ENCODE measurements at places on chromosomes 2 and 18.
A peak's percentile ranks its signal among the peaks of the same experiment; 100 is the strongest.

GRCh38 chr2:75728614-75729419 is 18.1 kb upstream of the GCFC2 start:
- no peak for DNase-seq

GRCh38 chr2:179636100-179636980 is 225.1 kb downstream of the ZNF385B start:
- DNase-seq = no peak

- no peak for DNase-seq
Observed at GRCh38 chr2:225495706-225496105, 96.2 kb downstream of the NYAP2 start.

- DNase-seq = no peak
Observed at GRCh38 chr2:240170883-240171282, 30.4 kb upstream of the OTOS start.

GRCh38 chr2:163347982-163348856 is 387.6 kb downstream of the FIGN start:
- no peak for DNase-seq

DNA sequence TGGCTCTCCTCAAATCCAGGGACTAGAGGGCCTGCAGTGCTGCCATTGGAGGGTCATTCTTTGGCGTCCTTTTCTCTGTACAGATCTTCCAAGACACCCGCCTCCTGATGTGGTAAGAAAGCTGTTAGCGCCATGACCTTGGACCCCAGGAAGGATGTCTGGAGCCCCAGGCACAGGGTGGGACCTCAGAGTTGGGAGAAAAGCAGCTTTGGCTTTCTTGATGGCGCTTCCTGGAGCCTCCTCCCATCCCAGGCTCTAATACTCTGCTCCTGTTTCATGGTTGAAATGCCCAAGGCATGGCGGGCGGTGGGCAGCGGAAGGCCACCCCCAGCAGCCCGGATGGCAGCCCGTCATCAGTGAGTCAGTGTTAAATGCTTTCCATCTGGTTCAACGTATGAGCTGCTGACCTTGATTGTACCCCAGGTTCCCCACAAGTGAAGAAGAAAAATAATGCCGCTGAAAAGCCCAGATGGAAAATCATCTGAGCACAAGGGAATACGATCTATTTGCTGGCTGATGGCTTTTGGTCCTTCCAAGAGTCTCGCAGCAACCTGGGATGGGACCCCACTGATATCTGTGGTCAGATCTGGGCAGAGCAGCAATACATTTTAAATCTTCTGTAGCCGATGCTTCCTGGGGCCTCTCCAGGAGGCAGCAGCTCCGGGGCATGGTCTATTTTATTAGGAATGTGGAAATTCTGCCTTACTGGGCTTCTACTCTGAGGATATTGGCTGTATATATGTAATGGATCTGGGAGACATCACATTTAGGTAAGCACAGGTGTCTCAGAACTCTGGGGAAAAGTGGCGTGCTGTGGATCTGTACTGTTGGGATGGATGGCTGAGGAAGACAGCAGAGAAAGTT is 15.1 kb downstream of the ACKR3 start:
- no peak for DNase-seq

- DNase-seq = peak; percentile 77
Observed at GRCh38 chr2:11692966-11693521, 23.0 kb upstream of the NTSR2 start.

- peak; percentile 19 for DNase-seq
Observed at GRCh38 chr2:26054598-26055348, 20.9 kb downstream of the RAB10 start.

- DNase-seq = peak; percentile 90
Observed at GRCh38 chr2:213119061-213119809, 32.2 kb downstream of the IKZF2 start.

DNA sequence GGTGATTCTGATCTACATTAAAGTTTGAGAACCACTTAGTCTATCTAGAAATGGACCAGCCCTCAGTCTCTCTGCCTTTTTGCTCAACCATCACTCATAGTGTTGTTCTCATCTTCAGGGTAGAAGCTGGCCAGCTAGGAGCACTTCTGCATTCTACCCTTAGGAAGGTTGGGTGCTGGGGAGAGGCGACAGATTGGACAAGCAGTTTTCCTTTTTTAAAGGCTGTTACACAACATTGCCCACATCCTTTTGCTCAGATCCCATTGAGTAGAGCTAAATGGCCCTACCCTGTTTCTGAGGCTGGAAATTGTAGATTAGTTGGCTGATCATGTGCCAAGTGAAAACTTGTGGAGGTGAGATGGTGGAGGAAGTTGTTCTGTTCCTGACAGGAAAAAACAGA is 35.6 kb downstream of the OSBPL6 start:
- no peak for DNase-seq

DNA sequence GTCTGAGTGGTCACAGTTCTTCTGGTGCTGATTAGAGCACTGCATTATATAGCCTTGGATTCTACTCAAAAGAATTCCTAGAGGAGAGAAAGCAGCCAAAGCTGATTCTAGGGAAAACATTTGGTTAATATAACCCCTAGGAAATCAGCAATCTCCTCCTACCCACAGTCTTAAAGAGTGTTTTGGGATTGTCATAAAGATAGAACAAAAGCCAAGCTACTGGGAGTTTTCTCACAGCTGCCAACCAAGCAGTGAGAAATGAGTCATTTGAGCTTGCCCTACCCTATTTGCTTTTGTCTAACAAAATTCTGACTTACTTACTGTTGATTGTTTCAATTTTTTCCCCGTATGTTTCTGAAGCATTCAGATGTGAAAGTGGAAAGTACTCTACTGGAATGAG is 469.3 kb downstream of the PLCL1 start:
- DNase-seq = peak; percentile 69

GRCh38 chr2:195533771-195534642 is 123.0 kb upstream of the SLC39A10 start:
- DNase-seq = peak; percentile 99

DNA sequence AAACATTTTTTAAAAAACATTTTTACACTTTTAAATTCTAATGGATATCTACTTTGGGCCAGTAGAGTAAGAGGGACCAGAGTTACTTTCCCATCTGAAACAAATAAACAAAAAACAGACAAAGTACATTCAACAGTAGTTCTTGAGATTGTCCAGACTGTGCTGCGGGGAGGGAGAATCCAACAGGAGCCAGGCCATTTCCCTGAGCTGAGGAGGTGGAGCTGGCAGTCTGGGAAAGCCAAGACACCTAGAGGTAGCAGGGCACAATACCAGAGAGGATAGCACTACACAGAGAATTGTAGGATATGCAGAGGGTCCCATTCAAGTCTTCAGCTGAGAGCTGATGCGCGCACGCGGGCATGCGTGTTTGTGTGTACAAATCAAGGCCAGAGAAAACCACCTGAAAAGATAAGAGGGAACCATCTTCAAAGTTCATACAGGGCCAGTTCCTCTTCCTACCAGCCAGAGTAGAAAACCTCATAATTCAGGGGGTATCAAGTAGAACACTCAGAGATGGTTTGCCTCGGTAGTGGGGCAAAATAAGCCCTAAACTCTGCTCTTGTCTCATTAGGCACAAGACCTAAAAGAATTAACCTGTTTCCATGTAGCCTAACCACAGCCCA is 44.0 kb downstream of the PTRHD1 start:
- DNase-seq = no peak

DNA sequence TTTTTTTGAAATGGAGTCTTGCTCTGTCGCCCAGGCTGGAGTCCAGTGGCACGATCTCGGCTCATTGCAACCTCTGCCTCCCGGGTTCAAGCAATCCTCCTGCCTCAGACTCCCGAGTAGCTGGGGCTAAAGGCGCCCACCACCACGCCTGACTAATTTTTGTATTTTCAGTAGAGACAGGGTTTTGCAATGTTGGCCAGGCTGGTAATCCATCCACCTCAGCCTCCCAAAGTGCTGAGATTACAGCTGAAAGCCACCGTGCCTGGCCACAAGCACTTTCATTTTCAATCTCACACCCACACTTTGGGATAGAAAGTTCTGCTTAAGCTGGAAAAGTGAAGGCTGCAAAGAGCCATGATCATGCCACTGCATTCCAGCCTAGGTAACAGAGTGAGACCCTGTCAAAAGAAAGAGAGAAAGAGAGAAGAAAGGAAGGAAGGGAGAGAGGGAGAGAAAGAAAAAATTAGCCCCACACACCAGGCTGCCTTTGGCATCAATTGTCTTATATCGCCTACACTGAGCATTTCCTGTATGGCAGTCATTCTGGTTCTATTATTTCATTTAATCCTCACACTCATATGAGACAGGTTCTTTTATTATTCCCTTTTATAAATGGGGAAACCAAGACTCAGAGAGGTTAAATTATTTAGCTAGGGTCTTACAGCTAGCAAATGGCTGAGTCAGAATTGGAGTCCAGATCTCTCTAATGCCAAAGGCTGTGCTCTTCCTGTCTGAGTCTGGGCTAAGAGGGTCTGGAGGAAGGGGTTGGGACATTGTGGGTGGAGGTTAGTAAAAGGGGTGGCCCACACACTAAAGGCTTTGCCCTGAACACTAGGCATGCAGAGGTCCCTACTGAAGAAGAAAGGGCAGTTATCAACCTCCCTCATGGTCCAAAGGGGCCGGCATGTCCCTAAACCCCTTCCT is 37.9 kb upstream of the PKDCC start:
- DNase-seq = peak; percentile 42

DNA sequence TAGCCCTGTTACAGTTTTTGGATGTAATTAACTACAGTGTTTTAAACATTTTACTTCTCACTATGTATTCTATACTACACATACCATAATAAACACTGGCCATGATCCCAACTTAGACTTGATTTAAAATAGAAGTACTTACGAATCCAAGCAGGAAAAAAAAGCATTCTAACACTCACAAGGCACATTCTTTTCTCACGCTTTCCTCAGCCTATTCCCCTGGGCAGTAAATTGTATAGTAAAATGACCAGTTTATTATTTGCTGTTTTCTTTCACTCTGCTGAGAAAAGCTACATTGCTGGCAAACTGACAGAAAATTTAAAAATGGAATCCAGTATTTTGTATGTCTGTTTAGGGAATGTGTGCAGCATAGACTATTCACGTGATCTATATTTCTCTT is 2.8 kb upstream of the TANC1 start:
- DNase-seq = no peak

- DNase-seq = peak; percentile 95
Observed at GRCh38 chr2:150204451-150204850, 283.0 kb downstream of the RND3 start.

GRCh38 chr2:61055557-61055956 is 10.1 kb upstream of the SANBR start:
- no peak for DNase-seq

- DNase-seq = no peak
Observed at GRCh38 chr18:48100165-48100575, 169.7 kb upstream of the SMAD2 start.

DNA sequence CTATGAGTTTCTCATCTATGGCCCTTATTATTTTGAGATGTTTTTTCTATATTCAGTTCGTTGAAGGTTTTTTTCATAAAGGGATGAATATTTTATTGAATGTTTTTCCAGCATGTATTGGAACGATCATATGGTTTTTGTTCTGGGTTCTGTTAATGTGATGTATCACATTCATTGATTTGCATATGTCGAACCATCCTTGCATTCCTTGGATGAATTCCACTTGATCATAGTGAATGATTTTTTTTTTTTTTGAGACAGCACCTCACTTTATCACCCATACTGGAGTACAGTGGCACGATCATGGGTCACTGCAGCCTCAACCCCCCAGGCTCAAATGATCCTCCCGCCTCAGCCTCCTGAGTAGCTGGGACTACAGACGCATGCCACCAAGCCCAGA is 5.5 kb upstream of the NEMP2 start:
- DNase-seq = peak; percentile 25

- peak; percentile 66 for DNase-seq
Observed at GRCh38 chr2:69033461-69034095, 20.6 kb downstream of the ANTXR1 start.

DNA sequence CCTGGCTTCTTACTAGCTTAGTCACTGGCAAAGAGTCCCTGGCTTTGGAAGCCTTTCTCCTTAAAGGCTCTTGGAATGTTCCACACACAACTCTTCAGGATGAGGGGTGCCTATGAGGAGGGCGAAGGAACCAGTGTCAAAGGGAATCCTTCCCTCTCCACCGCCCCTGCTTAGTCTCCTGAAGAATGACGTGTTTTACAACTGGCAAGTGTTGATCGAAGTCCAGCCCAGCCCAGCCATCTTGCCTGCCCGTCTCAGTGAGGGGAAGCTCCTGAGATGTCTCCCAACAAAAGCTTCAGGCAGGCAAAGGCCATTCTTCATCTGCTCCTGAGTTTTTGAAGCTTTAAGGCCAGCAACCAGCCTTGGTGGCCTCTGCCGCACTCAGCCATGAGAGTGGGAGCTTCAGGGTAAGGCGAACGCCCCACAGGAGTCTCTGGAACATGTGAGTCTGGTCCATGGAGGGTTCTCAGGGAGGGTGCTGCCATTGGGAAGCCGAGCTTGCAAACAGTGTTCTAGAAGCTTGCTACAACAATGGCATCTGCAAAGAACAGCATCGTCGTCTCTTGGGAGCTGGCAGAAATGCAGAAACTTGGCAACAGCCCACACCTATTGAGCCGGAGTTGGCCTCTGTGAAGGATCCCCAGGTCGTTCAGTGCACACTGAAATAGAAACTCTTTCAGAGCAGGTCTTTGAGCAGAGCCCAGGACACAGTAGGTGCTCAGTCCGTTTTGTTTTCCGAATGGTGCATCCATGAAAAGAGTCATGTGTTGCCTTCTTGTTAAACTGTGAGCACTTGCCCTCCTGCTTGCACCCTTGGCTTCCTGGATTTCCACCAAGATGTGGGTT is 220.7 kb downstream of the SEPTIN10 start:
- DNase-seq = no peak

DNA sequence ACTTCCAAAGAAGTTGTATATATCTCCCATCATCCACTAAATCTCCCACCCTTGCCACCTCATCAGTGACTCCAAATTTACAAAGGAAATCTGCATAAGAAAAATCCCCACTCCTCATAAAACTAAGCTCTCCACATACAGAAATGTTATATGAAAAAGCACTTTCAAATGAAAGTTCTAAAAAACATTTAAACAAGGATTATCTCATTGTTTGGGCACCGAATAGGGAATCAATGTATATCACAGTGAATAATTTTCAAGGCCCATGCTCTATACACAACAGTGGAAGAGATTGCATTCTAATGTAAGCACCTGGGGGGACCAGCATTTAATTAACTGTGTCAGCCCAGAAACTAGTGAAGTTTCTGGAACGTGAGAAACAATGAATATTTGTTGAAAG is 70.1 kb downstream of the OSR1 start:
- no peak for DNase-seq

- no peak for DNase-seq
Observed at GRCh38 chr2:70941701-70942100, 6.0 kb downstream of the ATP6V1B1 start.
